CD4-positive, alpha-beta memory T cell (primary cell): ENCODE measurements at places on chromosomes 16 and 17. TPM values are rescaled to one million over a fixed set of nuclear protein-coding genes. Genes with fewer than 3 reads are reported as not detected.

FMNL1 gene
- polyA plus RNA-seq, result 64.4 TPM

NETO2 gene
- polyA plus RNA-seq, result 5.1 TPM

SEPTIN12 gene
- polyA plus RNA-seq, result not detected

NKIRAS2 gene
- polyA plus RNA-seq, result 22.0 TPM

LONP2 gene
- 43.6 TPM for polyA plus RNA-seq

CIITA gene
- 0.08 TPM for polyA plus RNA-seq

SMPD3 gene
- 0.63 TPM for polyA plus RNA-seq

DNA sequence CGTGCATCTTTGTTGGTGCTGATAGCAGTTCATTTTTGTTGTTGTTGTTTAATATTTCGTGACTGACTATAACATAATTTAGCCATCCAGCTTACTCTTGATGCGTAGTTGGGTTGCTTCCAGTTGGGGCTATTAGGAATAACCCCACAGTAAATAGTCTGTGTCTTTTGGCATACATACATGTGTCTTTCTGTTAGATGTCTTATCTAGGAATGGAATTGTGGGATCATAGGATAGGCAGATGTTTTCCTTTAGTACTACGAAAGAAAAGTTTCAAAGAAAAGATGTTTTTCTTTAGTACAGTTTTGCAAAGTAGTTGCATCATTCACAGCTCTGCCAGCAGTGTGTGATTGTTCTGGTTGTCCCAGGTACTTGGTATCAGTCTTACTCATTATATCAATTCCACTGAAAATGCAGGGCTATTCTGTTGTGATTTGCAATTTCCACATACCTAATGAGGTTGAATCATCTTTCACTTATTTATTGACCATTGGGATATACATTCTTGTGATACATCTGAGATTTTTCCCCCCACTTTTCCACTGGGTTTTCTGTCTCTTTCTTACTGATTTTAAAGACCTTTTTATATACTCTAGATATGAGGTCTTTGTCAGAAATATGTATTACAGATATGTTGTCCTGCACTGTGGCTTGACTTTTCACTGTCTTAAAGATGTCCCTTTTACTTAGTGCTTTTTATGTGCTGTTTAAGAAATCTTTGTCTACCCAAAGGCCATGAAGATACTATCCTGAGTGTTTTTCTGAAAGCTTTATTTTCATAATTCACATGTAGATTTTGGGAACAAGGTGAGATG lies 173.3 kb downstream of the MRTFB start:
- DNase-seq, result no peak

- DNase-seq, result no peak
Observed at GRCh38 chr17:12627781-12628451, 37.8 kb upstream of the MYOCD start.

GRCh38 chr16:53511084-53511402 lies 8.0 kb upstream of the AKTIP start:
- no peak for DNase-seq

GRCh38 chr17:74922694-74923537 lies at the start of gene USH1G:
Gene USH1G, minus strand, starts transcription at chr17:74923255. Its CDS starts 182 bp downstream, at chr17:74923073.
- no peak for DNase-seq

- DNase-seq, result no peak
Observed at GRCh38 chr16:68081861-68082628, 3.1 kb upstream of the NFATC3 start.

DNA sequence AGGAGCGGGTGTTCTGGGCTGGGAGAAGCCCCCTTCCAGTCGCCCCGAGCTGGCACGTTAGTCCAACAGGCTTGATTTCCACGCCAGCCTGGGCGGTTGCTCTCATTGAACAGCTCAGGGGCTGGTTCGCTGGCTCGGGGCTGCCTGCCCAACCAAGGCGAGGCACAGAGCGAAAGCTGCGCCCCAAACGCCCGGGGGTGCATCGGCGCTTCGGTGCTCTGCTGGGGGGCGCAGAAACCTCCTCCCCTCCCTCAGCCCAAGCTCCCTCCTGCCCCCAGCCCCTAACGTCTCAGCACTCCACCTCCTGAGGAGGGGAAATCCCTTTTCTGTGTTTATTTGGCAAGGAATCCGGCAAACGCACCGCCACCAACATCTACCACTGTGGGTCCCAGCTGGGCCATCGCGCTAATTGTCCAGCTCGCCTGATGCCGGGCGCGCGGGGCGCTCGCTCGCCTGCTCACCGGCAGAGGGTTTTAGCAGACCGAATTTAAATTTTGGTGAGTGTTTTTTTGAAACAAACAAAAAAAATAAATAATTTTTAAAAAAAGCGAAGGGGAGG lies 29.5 kb upstream of the RBFOX1 start:
- no peak for DNase-seq

GRCh38 chr17:27453471-27453870 lies 2.8 kb upstream of the KSR1 start:
- DNase-seq, result no peak

DNA sequence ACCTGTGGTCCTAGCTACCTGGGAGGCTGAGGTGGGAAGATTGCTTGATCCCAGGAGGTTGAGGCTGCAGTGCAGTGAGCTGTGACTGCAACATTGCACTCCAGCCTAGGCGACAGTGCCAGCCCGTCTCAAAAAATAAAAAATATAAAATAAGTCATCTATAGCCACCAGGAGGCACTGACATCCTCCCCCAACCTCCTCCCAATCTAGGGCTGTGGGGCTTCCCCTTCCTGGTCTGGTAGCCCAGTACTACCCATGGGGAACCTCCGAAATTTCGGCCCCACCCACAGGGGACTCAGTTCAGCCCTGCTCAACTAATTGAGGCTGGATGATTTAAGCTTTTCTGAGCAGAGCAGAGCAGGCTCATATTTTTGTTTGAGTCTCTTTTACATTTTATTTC lies 3.2 kb downstream of the ZSCAN10 start:
- DNase-seq, result peak; percentile 64

DNA sequence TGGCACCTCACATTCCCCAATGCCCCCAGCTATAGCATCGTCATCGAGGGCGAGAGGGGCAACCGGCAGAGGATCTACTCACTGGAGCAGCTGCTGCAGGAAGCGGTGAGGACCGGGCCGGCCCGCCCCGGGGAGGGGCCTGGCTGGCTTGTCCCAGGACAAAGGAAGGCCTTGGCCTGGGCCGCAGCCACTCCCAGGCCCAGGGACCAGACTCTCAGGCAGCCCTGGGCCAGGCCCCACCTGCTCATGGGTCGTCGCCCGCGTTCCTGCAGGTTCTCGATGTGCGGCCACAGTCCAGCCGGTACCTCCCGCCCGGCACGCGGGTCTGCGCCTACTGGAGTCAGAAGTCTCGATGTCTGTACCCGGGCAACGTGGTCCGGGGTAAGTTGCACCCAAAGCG lies 53.4 kb downstream of the ACTG1 start:
- DNase-seq, result no peak

- DNase-seq, result no peak
Observed at GRCh38 chr17:40497695-40498094, 3.7 kb downstream of the TNS4 start.

DNA sequence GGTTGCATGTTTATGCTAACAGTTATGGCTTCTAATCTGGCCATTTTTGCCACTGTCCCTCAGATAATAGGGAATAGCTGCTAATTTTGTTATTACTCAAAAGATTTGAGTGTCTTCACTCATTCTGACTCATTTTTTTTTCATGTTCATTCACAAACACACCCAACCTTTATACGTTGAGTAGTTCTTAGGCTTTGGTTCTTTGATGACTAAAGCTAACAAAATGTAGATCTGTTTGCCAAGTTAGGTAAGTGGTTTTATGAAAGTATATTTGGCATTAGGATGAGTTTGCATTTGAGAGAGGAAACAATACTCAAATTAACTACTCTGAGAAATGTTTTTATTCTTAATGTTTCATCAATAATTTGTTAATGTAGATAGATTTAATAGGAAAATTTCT lies 3.6 kb downstream of the MAP2K4 start:
- DNase-seq, result no peak
